ENCODE measurements at places on chromosomes 1 and 21.

GRCh38 chr1:107662971-107663370, 302.0 kb downstream of the VAV3 start:
- no peak for DNase-seq

DNA sequence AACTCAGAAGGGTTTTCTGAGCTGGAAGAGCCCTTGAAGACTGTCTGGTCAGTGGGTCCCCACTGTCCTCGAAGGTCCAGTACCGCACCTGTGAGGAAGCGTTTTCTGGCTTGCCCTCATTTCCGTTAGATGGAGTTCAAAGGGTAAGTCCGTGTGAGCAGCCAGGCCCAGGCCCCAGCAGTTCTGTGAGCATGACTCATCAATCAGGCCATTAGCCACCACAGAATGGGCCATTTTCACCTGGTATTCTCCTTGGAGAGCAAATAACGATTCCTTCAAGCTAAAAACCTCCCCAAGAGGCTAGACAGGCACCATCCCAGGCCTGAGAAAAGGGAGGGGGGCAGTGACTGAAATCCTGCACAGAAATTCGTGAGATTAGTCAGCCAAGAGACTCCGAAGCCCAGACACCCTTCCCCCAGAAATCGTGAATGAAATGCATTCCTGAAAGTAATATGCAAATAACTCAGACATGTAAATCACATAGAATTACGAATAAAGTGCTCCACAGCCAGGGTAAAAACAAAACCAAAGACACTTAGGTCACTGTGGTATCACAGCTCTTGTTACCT, 66.0 kb downstream of the BCAR3 start:
- DNase-seq = peak; percentile 73

DNA sequence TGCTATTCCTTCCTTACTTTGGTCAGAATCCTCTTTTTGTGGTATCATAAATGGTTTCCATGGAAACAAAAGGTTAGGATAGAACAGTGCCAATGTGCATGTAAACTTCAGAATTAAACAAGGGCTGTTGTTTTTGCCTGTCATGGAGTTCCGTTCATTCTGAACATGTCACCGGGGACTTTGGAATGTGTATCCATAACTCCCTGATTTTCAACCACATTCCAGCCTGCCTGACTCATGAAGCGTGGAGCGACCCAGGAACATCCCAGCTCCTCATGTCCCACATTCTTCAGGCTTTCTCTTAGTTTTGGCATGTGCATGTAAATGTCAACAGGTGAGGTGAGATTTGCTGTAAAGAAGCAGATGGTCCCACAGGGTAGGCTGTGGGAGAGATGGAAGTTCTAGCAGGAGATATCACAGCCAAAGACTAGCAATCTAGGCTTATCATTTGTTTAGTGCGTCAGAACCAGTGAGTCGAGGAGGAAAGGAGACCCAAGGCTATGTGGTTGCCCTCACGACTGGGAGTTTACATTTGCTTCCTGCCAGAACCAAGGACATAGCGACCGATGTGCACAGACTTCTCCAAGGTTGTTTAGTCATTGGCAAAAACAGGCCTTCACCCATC, 23.0 kb upstream of the DNAJC11 start:
- peak; percentile 82 for DNase-seq

- peak; percentile 39 for DNase-seq
Measured at GRCh38 chr1:174743654-174744561, 255.8 kb upstream of the CACYBP start.

GRCh38 chr1:6624710-6625583, at the start of gene THAP3:
Gene THAP3 (plus strand): TSS chr1:6624868. CDS start chr1:6625219, 351 bp downstream.
- DNase-seq = peak; percentile 66

DNA sequence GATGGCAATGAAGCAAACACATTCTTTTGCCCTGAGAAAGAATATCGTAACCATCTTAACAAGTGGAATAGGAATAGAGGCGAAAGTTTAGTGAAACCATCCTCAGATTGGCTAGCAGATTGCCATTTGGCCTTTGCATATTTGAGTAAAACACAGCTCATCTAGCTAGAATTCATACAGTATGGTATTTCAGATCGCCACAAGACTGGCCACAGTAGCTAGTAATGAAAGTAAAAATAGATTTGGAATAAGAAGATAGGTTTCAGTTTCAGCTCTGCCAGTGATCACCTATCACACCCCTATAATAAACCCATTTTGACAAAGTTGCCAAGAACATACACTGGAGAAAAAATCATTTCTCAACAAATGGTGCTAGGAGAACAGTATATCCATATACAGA, 294.9 kb downstream of the LRRIQ3 start:
- no peak for DNase-seq

DNA sequence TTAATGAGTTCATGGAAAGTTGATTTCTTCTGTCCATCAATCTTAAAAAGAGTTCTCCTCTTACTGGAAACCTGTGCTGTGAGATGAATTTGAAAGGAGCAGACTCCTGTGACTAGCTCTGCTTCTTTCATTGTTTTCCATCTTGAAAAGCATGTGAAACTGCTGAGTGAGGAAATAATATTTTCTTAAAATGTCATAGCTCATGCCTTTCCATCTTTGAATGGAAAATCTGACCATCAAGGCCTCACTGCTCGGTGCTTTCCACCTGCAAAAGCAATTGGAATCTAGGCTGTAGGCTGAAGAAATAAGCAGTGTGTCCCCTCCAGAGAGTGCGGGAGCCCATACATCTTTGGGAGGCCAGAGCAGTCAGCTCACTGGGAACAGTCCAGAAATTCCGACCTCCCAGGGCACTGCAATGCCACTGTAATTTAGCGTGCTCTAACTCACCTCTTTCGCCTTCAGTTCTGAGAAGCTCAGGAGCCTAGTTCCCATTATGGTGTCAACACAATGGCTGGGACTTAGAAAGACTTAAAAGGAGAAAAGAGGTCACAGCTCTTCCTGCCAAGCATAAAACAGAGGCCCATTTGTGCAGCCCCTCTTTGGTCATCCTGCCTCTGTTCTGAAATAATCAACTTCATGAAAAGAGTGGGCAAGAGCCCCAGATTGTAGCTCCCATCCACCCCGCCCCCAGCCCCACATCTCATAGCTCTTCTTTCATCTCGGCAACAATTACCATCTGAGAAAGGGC, 50.4 kb upstream of the F3 start:
- DNase-seq = no peak

DNA sequence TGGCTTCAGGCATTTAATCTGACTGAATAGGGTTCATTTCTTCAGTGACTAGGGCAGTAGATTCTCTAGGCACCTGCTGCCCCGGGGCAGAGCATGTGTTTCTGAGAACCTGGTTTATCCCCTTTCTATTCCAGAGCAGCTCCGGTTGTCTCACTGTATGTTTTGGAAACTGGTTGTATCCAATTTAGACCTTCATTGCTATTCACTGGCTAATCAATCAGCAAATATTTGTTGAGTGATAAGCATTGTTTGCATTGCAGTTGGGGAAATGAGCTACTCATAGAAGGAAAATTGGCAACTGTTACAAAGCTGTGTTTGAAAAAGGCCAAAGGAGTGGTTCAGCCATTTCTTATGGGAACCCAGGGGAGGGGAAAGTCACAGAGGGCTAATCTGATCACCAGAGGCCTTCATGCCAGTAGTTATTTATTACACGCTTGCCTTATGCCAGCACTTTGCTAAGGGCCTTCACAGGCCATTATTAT, 2.9 kb downstream of the QSOX1 start:
- no peak for DNase-seq

GRCh38 chr1:2472561-2473177, 3.4 kb upstream of the PLCH2 start:
- no peak for DNase-seq

- DNase-seq = no peak
Measured at GRCh38 chr1:214018386-214019268, 30.9 kb downstream of the PROX1 start.

- no peak for DNase-seq
Measured at GRCh38 chr1:201633811-201634210, 94.9 kb downstream of the NAV1 start.

GRCh38 chr1:79128722-79129121, 122.2 kb upstream of the ADGRL4 start:
- peak; percentile 70 for DNase-seq

DNA sequence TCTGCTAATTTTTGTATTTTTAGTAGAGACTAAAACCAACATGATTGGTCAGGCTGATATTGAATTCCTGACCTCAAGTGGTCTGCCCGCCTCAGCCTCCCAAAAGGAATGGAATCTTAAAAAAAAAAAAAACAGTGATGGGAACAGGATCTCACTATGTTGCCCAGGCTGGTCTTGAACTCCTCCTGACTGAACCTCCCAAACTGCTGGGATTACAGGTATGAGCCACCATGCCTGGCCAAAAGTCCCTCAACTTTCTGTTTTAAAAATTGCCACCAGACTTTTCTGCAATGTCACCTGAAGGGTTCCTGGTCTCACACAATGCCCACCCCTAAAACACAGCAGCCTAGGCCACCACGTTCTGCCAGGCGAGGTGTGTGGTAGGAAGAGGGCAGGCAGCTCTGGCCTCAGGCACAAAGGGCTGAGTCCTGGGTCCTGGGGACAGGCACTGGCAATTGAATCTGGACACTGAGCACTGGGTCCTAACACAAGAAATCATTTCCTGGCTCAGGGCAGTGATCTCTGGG, 21.2 kb upstream of the THRAP3 start:
- no peak for DNase-seq

DNA sequence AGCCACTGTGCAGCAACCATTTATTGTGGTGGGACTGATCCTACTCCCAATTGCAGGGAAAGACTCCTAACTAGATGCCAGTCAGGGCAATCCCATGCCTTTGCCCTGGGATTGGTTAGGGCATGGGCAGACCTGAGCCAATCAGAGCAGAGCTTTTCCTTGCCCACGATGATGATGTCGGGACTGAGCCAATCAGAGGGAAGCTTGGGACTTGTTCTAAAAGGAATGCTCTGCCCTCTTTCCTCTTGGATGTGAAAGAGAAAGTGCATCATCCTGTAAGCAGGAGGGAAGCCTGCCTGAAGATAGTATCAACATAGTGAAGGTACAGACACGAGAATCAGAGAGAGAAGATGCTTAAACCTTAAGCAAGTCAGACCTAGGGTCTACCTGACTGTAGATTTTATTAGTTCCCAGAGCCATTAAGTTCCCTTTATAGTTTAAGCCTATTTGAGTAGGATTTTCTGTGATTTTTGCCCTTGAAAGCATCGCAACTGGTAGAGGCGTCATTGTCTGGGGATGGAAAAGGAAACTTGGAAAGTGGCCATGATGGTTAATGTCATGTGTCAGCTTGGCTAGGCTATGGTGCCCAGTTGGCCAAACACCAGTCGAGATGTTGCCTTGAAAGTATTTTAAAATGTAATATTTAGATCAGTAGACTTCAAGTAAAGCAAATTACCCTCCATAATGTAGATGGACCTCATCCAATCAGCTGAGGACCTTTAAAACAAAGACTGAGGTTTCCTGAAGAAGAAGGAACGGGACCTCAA, 19.9 kb downstream of the IRF2BP2 start:
- no peak for DNase-seq

DNA sequence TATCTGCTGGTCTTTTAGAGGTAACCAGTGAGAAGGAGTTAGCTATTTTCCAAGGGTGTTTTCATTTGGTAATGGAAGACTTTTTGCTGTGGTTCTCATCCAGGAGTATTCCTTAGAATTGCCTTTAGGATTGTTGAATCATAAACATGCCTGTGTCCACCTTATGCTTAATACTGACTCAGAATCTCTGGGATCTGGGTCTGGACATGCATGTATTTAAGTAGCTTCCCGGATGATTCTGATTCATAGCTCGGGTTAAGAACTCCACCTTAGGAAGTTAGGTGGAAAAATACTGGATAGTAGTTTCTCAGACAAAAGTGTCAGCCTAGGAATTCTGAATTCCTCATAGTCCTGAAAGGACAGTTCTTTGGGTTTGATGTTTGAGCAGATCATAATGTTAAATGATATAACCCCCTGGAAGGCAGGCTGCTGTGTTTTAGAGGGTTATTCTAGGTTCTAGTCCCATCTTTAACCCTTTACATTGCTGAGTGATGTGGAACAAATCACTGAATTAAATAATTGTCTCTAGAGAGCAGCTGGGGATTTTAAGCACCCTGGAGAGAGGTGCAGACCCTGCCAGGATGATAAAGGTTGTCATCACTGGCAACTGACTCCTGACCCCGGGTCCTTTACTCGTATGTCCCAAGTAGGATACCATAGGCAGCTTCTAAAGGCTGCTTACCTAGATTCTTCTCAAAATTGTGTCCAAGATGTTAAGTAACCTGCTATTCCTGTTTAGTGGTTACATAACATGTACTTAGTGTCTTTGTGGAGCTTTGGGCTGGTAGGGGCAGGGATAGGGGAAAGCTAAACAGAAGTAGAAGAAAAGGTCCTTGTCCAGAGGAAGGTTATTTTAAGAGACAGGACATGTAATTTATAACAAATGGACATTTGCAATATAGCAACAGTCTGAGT, 14.5 kb upstream of the C4BPB start:
- DNase-seq = peak; percentile 79

DNA sequence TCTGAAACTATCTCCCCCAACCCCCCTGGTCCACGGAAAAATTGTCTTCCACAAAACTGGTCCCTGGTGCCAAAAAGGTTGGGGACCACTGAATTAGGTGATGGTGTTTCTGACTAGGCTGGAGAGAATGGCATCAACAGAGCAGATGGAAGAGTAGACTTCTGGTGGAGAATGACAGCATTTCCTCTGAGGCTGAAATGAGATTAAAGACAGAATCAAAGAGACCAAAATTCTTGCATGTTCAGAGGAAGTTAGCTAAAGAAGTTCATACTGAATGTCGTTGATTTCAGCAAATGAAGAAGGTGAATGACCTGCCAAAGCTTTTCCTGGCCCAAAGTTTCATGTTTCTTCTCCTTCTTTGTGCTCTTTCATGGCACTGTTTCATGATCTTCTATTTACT, 188.2 kb upstream of the RUNX1 start:
- DNase-seq = no peak

- DNase-seq = no peak
Measured at GRCh38 chr1:182952677-182953444, at the start of gene SHCBP1L. Gene SHCBP1L (minus strand): TSS chr1:182953166. CDS start chr1:182953133, 33 bp downstream.

- peak; percentile 90 for DNase-seq
Measured at GRCh38 chr1:25905680-25906643, at the start of gene STMN1. Gene STMN1 (minus strand): TSS chr1:25906419. CDS start chr1:25904676, 1,743 bp downstream.

GRCh38 chr1:232810856-232811255, 5.6 kb downstream of the MAP10 start:
- no peak for DNase-seq

Measured in HT1080 (cell line).